ENCODE measurements at places on chromosomes 5 and 9. TPM values are rescaled to one million over a fixed set of nuclear protein-coding genes. Genes with fewer than 3 reads are reported as not detected.

Gene LCN15
- total RNA-seq = not detected

GRCh38 chr5:53025487-53025886 is 36.3 kb downstream of the ITGA2 start:
- no peak for DNase-seq

GRCh38 chr9:96163712-96164111 is 138.3 kb downstream of the HSD17B3 start:
- DNase-seq = no peak

Gene SPINK7
- not detected for total RNA-seq

Gene PGM5
- not detected for total RNA-seq

Gene PCDHGA6
- 0.08 TPM for total RNA-seq

DNA sequence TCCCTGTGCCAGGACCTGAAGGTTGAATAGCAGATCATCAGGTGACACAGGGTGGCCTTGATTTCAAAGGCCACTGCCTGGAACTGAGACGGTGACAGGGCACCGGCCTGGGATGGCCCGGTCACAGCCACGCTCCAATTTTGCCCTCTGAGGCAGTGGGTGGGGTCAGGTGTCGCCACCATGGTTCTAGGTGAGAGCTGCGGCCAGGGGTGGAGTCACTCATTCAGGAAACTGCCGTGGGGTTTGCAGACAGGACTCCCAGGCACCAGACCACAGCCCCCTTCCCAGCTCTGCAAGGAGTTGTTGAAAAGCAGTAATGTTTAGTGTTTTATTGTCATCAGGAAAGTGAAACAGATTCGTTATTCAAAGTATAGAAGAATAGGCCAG is 17.3 kb upstream of the RNU6ATAC start:
- peak; percentile 47 for DNase-seq
